ENCODE measurements at places on chromosomes 16 and 17.

DNA sequence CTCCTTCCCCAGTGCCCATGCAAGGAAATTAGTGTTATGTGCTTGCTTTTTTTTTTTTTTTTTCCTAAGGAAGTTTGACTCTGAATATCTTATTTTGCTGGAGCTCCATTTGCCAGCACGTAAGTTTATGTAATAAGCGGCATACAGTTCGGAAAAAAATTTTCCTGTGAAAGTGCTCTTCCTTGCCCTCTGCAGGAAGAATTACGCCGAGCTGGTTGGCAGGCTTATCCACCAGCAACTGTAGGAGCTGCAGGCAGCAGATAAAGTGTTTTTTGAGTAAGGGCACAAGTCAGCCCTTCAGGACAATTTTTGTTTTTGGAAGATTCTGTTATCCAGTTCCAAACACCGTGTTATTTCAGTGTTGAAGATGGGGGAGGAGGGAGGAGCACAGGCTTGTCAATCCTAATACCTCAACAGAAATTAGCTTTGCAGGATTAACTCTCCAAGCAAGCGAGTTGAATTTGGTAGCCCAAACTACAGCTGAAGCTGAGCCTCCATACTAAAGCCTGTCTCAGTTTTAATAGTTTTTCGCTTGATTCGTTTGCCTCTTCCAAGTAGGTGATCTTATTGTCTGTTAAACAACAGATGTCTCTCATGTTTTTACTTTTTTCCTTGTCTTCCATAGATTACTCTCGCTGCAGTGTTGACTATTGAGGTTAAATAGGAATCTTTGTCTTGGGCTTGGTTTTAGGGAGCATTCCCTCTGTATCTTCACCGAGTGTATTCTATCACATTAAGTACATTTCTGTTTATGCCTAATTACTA is 1.1 kb downstream of the SPECC1 start:
- DNase-seq: peak; percentile 36

DNA sequence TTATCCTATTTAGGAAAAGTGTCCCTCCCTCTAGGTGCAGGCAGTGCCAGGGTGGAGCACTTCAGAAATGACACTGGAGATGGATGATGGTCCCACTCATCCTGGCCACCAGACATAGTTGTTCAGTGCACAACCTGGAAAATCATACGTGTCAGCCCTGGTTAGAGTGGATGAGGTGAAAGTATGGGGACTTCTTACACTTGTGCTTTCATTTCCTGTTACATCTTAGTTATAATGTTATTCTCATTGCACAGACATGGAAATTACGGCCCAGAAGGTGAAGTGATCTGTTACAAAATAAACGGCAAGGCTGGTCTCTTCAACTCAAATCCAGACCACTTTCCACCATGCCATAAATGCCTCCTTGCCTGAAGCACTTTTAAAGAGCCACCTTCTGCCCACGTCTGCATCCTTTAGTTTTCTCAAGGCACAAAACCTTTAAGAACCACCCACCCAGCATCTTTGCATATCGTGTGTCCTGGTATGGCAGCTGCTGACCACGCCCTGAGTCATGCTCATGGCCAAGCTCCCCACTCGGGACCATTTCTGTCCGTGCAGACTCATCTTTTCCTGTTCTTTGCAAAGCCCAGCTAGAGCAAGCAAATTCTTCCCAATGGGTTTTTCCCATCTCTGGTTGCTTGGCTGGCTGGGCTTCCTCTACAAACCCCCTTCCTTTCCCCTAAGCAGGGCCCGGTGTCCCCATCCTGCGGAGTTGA is 22.4 kb downstream of the TBC1D3B start:
- no peak for DNase-seq

DNA sequence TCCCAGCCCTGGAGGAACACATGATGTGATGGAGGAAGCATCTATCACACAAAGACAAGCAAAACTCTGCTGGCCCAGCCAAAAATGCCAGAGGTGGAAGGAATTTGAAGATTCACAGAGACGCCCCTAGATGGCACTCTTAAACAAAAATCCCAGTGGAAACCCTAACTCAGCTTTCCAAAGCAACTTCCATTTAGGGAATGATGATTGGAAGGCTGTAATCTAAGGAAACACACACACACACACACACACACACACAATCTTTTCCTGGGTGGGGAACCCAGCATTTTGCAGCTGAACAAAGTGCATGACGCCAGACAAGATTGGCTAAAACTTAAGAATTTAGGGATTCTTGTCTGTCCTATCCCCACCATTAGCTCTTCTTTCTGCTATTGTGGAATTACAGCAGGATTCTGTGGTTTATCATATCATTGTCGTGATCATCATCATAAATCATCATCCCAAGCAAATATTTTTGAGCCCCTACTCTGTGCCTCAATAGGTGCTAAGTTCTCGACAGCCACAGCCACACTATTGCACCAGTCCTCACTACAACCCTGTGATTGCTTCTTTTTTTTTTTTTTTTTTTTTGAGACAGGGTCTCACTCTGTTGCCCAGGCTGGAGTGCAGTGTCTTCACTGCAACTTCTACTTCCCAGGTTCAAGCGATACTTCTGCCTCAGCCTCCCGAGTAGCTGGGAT is 1.6 kb upstream of the LDAF1 start:
- peak; percentile 85 for DNase-seq

GRCh38 chr17:10339051-10339450 is 33.8 kb downstream of the MYH13 start:
- DNase-seq: no peak

DNA sequence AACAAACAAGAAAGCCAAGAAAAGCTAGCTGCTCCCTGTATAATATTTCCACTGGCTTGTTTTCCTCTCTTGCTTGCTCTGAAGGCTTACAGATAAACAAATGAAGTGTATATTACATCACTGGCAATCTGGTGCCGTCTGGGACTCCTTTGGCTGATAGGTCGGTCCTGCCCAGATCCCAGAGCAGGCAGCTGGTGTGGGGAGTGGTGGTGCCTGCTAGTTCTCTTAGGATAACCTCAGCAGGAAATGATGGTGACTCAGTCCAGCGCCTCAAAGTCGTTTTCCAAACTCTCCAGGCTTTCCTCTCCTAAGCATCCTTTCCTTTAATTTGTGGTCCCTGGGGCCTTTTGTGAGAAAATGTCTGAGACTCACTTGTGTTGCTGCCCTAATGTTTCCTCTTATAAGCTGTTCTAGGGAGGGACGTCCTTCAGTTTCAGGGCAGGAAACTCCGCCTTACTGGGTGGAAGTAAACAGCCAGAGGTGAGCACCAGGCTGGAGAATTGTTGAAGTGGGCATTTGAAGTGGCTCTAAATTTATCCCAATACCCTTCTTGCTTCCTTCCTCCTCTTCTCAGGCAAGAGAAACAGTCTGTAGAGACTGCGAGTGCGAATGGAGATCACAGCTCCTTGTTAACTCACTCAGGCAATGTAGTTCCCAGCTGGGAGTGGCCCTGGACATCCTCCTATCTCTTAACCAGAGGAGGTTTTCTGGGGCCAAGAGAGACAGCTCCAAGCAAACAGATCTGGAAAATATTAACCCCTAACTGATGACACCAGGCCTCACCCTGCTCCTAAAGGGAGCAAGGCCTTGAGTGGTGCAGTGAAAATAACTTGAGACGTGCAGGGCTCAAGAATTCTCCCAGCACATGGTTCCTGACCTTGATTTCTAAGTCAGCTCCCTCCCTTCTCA is 34.9 kb downstream of the CD300LF start:
- DNase-seq: no peak

DNA sequence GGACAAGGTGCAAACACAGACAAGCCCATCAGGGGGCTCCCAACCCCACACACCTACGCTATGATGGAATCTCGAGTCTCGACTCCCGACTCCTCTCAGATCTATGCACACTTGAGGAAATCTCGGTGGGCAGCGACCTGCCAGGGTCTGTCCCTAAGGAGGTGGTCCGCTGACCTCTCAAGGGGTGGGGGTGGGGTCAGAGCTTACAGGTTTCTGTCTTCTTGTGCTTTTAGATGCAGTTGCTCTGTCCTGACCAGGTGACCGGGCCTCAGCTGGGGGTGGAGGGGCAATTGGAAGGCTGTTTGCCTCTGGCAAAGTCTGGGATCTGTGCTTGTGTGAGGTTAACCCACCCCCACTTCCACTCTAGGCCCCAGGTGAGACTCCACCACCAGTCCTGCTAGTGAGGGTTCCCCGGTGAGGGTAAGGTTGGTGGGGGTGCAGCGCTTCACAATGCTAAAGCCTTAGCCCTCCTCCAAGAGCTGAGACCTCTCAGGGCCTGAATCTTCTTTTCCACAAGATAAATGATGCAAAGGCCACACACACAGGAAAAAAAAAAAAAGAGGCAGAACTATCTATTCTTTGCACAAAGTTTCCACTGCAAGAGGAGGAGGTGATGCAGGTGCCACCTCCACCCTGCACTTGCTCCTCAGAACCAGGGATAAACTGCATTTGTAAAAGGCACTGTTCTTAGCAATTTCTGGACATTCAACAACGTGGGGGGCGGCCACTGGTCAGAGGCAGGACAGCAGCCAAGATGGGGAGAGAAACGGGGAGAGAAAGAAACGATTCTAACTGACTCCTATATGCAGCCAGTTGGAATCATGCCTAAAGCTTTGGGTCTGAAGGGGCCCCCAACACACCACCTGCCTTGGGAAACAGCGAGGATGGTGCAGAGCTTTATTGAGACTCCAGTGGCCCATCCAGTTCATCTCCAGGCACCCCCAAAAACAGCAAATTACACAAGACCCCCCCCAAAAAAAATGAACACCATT is 4.1 kb downstream of the CISD3 start:
- DNase-seq: no peak

DNA sequence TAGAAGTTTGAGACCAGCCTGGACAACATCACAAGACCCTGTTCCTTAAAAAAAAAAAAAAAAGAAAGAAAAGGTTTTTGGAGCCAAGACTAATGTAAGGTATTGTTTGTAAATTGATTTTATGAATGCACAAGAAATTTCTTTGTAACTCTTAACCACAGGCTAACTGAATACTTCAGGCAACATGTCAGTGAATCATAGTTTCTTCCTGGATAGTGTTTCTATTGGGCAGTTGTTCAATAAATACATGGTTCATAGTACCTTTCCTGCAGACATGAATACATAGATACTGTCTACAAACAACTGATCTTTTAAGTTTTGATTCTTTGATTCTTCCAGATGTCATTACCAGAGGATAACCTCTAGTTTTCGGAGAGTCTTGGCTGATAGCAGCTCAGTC is 11.6 kb downstream of the DDX42 start:
- peak; percentile 34 for DNase-seq

DNA sequence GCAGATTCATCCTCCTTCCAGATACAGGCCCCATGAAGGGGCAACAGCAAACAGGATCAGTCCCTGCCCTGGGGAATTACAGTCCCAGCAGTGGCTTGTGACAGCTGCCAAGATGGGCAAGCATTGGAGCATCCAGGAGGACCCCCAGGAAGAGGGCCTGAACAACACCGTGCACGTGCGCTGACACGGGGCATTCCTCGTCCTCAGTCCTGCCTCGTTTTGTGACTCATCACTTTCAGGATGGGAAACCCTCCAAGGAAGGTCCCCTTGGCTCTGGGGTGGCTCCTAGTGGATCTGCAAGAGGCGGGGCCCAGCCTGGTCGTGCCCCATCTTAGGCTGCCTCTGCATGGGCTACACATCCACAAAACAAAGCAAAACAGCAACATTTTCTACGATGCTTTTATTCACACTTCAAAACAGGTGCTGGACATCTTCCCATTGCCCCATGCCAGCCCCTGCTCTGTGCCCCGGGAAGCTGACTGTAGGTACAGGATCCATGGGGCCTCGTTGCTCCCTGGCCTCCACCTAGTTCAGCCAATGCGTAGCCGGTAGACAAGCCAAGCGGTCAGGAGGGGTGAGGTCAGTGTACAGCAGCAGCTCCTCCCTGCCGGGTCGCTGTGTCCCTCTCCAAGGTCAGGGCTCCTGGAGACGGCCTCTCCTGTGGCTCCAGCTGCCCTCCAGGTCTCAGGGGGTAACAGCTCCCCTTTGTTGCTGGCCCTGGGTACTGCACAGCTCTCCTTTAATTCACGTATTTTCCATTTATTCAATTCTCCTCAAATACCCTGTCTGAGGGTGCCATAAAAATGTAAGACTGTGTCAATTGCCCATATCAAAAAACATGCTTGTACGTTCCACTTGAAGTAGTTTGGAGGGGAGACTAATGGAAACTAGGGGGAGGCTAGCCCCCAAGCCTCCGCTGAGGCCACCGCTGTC is 32.2 kb downstream of the ACTG1 start:
- peak; percentile 83 for DNase-seq

DNA sequence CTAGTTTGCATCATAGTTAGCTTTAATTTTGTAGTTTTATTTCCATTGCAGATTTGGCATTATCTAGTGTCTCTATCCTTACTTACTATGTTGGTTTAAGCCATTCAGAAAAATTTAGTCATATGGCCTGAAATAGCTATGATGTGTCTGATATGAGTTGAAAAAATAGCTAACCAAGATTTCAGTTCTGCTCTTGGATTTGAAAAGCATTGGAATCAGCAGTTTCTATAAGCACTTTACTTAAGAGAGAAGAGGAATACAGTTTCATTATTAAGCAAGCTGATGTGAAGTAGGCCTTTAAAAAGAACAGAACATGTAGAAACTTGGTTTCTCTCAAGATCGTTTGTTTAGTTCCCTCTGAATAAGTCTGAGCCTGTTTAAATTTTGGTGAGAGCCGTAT is 25.9 kb downstream of the LPCAT2 start:
- DNase-seq: no peak

DNA sequence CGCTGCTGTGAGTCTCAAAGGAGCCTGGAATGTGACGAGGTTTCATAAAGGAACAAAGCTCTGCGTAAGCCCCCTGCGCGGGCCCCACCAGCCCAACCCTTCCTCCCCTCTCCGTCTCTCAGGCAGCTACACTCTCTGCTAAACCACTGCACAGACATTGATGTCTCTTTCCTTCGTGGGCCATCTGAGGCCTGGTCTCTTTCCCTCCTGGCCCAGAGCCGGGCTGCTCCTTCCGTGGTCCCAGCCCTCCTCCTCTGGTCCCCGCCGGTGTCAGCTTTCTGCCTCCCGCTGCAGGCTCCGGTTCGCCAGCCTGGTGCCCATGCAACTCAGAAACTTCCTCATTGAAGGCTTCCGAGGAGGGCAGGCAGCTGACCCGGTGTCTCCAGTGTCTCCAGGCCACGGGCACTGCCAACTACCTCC is 7.4 kb downstream of the SCARF1 start:
- DNase-seq: no peak

GRCh38 chr16:83011939-83012338 is 385.2 kb downstream of the CDH13 start:
- peak; percentile 9 for DNase-seq

- DNase-seq: no peak
These were observed 2.7 kb downstream of the ATP2A1 start for GRCh38 chr16:28880955-28881354.

DNA sequence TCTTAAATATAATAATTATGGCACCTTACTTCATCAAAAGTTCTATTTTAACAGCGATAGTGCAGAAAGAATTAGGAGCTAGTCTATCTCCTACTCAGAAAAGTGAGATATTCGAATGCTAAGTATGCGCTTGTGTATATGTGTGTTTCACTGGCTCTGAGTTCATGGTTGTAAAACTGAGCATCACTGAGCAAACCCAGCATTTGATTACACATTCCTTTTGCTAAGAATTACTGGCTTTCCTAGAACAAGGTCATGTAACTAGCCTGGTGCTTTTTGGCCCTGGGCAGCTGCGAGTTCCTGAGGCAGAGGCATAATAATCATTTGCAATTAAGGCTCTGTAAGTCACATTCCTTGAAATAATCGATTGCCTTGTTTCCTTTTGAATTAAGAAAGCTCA is 157.2 kb downstream of the SNX29 start:
- no peak for DNase-seq

Data from fibroblast of skin of right quadriceps (primary cell).